Stimulated activated CD8-positive, alpha-beta memory T cell treated with anti-CD3 and anti-CD28 coated beads, Interleukin-2, amount 100 ng/mL, for 48 hours (primary cell): ENCODE measurements at places on chromosomes 1 and 21.

GRCh38 chr1:192530254-192530653 lies 45.3 kb upstream of the RGS1 start:
- no peak for DNase-seq

GRCh38 chr1:20361401-20361800 lies 70.7 kb downstream of the VWA5B1 start:
- no peak for DNase-seq

DNA sequence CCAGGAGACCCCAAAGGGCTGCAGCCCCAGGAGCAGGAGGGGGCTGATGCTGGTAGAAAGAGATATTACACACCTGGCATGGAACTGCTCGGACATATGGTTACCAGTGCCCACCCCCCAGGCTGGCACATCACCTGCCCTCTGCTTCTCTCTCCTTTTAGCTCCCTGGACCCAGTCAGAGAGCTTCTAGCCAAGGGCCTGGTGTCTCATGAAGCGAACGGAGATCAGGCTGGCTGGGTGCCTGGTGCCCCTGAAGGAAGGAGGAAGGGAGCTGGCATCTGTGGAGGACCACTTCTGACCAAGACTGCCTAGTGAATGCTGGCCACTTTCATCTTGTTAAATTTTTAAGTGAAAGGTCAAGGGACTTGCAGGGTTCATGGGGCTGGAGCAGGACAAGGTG lies 53.1 kb downstream of the FOXO6 start:
- no peak for DNase-seq

DNA sequence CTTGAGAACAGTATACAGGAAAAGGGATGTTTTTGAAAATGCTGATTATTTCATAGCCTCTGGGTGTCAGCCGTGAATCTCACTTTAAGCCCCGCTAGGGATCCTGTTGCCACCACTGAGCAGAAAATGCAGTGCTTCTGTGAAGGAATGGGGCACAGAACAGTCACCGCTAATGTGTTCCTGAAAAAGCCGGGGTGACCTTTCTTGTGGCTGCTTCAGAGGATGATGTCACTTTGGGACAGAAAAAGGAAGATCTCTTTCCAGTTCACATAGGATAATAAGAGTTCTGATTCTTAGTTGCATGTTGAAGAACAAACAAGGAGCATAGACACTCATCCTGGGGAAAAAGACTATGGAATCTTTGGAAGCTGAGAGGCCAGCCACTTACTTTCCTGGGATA lies 349.6 kb downstream of the DISC1 start:
- DNase-seq = no peak

- DNase-seq = no peak
Measured at GRCh38 chr1:79929356-79929755, 922.8 kb upstream of the ADGRL4 start.

- no peak for DNase-seq
Measured at GRCh38 chr1:103489935-103490334, 35.6 kb upstream of the RNPC3 start.

DNA sequence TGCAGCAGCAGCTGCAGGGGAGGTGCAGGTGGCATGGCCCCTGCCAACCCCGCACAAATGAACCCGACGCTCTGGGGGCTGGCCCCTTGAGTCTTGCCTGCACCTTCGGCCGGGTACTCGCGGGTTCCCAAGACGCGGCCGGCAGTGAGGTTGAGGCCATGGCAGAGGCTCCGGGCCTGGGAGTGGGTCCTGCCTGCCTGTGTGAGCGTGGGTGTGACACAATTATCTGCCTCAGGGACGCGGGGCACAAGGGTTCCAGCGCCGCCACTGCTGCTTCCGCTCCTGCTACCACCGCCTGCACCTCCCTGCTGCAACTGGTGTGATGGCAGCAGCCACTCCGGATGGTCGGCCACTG lies 20.9 kb upstream of the TGFB2 start:
- DNase-seq = no peak

DNA sequence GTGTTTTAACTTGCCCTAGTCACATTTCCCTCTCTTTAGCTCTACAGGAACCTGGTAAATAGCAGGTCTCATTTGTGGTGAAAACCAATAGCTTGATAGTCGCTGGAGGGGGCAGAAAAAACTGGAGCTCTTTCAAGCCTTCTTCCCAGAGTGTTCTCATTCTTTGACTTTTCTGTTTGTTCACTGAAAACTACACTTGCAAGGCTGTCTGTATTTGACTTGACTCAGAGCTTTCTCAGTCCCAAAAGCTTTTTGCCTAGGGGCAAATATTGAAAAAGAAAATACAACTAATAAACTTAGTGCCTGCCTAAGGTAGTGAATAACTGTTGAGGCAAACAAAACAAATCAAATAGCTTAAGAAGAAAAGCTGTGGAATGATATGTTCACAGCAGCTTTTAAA lies 217.1 kb upstream of the CHRM3 start:
- DNase-seq = no peak

DNA sequence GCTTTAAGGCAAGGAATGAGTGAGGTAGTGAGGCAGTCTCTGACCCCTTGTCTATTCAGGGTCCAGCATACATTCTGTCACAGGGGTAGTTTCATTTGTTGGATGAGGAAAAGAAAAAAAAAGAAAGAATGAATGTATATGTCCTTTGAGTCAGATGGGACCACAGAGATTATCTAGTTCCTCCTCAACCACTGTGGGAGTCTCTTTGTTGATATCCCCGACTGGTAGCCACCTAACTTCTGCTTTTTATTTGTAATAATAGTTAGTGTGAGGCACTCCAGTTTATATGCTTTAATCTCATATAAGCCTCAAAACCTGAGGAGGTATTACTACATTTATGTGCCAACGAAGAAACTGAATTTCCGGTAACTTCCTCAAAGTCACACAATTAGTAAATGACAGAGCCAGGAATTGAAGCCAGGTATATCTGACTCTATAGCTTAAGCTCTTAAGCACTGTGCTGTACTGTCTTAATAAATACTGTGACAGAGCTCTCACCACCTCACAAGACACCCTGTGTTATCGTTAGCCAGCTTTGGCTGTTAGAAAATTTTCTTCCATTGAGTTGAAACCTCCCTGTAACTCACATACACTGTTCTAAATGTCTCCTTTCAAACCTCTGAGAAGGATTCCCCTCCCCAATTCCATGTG lies 82.2 kb downstream of the MDM4 start:
- DNase-seq = no peak

DNA sequence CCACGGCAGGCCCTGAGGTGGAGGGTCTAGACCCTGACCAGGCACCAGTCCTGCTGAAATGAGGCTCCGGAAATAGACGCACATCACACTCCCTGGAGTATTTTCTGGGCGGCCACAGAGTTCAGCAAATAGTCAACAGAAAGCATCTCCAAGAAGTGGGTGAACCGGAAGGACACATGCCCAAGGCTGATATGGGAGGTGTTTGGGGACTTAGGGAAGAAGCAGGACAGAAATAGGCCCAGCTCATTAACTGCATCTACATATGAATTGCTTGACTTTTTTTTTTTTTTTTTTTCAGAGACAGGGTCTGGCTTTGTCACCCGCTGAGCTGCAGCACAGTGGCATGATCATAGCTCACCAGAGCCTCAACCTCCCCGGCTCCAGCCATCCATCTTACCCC lies 36.5 kb upstream of the GPR157 start:
- DNase-seq = no peak

- DNase-seq = no peak
Measured at GRCh38 chr1:243434594-243434993, 178.8 kb downstream of the SDCCAG8 start.

- no peak for DNase-seq
Measured at GRCh38 chr1:13893409-13893821, 193.4 kb downstream of the PRDM2 start.

GRCh38 chr1:78369546-78369945 lies 121.2 kb upstream of the PTGFR start:
- no peak for DNase-seq

DNA sequence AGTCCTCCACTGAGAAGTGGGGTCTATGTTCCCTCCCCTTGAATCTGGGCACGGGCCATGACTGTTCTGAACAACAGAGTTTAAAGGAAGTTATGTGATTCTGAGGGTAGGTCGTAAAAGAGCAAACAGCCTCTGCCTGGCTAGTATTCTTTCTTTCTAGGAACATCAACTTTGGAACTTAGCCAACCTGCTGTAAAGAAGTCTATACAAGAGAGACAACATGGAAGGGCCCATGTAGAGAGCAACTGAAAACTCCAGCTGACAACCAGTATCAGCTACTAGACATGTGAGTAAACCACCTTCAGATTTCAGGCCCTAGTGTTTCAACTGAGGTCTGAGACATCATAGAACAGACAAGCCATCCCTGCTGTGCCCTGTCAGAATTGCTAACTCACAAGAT lies 7.5 kb downstream of the SELENOF start:
- DNase-seq = no peak

- DNase-seq = no peak
Measured at GRCh38 chr1:26265405-26265804, 14.5 kb upstream of the SH3BGRL3 start.

DNA sequence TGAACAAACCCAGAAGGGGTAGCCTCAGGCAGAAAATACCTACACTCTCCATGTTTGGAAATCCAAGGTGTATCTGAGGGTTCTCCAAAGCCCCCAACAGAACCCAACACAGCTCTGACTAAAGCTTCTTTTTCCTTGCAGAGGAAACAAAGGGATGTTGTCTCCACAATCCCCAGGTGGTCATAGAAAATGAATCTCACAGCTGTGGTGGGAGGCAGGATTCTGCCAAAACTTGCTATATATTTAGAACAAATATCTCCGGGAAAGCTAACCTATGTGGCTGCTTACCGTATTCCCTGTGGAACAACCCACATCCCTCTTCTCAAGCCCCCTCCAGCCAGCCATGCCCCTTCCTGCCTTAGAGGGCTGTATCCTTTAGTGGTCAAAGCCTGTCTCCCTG lies 406.1 kb downstream of the PRDM2 start:
- DNase-seq = no peak

DNA sequence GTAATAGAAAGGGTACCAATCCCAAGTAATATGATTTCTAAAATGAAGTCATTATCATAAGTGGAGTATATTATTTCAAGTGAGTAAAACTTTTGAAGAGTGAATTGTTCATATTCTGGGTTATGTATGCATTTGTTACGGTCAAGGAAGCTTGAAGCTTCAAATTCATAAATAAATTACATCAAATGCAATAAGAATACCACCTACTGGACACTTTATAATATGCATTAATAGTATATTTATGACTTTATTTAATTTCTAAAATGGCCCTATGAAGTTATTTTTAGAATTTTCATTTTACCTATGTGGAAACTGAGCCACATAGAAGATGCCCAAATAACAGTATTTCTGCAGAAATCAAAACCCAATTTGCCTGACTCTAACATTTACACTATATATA lies 260.6 kb downstream of the SMYD3 start:
- DNase-seq = no peak

DNA sequence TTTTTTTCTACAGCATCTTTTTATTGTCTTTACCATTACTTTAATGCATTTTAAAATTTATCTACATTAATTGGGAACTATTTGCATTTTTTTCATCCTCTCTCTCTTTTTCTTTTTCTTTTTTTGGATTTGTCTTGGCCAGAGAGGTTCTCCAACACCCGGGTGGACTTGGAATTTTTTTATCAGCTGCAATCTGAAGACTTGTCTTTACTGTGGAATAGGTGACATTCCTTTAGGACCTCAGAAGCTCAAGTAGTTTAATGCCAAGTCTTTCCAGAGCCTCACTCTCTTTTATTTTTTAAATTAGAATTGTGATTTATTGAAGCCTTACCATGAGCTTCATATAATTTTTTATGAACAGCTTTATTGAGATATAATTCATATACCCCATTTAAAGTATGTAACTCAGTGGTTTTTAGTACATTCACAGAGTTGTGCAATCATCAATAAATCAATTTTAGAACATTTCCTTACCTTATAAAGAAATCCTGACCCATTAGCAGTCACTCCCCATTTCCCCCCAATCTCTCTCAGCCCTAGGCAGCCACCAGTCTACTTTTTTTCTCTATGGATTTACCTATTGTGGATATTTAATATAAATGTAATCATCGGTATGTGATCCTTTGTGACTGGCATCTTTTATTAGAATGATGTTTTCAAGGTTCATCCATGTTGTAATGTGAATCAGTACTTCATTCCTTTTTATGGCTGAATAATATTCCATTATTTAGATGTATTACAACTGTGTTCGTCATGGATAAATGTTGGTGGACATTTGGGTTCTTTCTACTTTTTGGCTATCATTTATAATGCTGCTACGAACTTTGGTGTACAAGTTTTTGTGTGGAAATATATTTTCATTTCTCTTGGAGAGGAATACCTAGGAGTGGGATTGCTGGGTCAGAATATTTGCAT lies 6.2 kb downstream of the TUFT1 start:
- no peak for DNase-seq

DNA sequence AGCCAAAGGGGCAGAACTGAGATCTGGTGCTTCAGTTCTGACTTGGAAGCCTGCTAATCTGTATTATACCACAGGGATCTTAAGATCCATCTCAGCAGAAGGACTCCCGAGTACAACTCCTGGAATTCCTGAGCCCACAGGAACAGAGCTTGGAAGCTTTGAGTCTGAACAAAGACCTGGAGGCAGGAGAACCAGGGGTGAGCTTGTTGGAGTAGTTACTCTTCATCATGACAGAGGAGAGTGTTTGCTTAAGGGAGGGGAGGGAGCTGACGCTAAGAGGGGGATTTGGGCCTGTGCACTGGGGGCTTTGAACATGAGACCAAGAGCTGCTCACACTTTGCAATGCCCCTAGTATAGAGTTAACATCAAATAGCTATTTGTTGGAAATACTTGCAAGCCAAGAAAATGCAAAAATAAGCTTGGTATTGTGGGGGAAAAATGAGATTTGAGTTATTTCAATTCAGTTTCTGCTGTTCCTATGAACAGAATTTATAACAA lies 41.1 kb upstream of the TRABD2B start:
- no peak for DNase-seq

- peak; percentile 7 for DNase-seq
Measured at GRCh38 chr1:199551967-199552565, 475.4 kb upstream of the NR5A2 start.

- DNase-seq = no peak
Measured at GRCh38 chr1:59739111-59739510, 75.6 kb upstream of the HOOK1 start.

DNA sequence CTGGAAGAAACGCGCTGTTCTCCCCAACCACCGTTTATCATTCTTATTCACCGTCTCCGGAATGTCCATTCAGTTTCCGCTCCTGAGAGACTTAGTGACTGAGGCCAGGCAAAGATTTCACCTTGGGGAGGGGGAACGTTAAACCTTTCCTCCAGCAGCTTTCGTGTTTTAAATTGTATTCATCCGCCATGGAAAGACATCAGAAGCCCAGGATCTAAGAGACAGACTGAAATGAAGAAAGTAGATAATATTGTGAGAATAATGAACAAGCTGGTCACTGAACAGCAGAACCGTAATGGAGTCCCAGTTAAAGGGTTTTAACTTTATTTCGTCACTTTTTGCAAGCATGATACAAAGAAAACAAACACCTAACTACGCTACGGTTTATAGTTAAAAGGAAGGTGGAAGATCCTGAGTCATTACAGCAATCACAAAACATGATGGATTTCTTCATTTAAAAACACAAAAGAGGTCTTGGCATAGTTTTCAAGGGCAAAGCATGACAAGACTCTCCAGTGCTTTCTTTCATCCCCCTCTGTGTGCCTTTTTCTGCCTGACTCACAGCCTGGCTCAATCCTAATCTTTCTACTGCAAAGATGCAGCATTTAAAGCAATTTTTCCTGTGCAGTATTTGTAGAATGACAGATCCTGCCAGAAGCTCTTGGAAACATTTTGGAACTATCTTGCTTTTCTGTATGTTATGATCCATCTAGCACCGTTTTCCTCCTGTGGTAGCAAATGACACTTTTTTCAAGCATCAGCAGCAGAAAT lies 722 bp upstream of the SLC19A2 start:
- DNase-seq = no peak

GRCh38 chr1:3172431-3173380 lies 103.7 kb downstream of the PRDM16 start:
- DNase-seq = no peak

GRCh38 chr1:215583185-215583749 lies 16.2 kb downstream of the KCTD3 start:
- no peak for DNase-seq
